ENCODE measurements at places on chromosomes 6 and 20.
A peak's percentile ranks its signal among the peaks of the same experiment; 100 is the strongest.

DNA sequence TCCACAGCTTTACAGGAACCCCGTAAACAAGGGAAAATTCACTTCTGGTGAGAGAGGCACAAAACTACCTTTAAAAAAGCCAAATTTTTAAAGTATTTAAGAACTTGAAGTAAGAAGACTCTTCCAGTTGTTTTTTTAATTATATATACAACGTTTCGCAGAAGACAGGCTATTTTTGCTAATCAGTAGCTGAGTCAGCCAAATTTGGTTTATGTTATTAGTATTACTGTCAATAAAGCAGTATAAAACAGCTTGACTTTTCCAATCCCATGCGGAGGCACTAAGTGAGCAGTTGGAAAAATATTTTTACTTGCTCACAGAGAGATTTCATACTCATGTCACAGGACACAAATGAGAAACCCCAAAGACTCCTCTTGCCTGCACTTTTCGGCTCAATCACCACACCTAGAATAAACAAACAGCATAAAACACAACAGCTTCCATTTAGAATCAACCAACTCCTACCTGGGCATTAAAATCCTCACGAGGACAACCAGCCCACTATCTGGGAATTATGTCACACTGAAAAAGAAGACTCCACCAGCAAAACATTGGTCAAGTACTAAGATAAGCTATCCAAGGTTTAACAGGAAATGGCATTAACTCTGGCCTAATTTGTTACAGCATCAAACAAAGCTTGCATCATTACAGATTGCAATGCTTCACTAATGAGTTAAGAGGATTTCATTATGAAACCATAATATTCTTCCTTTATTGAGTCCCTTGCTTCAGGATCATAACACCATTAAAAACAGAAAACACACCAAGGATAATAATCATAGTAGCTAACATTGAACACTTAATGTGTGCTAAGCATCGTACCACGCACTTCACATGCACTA is 26.3 kb downstream of the ELOVL5 start:
- DNase-seq = no peak

GRCh38 chr6:33117811-33118277 is 42.1 kb downstream of the HLA-DPB1 start:
- no peak for DNase-seq

DNA sequence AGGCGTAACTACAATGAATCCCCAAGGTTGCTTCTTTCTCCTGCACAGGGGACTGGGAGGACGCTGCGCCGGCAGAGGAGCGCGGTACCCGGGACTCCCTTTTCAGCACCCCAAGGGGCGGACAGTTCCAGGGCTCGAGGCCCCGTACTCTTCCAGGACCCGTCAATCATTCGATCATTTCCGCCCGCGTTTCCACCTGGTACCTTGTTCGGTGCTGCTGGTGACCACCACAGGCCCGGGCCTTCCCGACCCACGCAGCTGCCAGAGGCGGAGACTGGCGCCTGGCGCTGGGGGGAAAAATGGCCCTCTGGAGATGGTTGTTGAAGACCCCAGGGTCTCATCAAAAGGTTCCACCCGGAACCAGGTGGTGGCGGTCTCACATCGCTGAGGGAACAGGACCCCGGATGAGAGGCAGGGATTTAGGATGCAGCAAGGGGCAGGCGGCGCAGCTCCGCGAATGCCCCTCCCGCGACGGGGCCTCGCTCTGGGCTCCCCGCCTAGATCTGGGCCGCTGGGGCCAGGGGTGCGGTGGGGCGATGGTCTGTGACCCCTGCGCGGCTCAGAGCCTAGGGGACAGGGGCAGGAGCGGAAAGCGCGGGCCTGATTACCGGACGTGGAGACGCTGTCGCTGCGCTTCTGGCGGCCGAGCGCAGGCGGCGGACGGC is 744 bp downstream of the VSX1 start:
- DNase-seq = no peak

DNA sequence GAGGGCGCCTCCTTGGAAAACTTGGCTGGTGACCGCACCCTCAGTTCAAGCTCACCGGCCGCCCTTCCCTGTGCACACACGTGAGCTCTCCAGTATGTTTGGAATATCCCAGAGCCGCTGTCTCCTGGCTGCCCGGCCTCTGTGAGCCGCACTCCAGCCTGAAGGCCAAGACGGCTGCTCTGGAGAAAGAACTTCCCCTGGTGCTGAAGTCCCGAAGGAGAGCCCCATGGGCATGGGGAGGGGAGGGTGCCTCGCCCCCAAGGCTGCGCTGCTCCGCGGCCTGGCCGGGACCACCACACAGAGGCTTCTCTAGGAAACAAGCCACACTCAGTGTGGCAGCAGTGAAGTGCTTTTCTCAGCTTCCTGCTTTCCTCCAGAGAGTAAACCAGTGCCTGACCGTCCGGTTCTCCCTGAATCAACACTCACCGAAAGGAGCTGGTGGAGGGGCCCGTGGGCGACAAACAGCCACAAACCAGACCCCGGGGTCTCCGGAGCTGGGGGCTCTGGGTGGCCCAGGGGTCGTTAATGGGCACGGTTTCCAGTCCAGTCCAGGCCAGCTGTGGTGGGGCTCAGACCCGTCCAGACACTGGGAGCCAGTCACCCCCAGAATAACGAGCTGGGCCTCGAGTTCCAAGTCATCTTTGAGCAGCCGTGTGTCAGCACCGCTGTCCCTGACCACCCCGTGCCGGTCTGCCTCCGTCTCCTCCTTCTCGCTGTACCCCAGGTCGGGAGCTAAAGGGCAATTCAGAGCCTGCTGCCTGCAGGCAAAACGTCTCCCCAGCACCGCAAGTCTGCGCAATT is 87.4 kb upstream of the BHLHE23 start:
- no peak for DNase-seq

DNA sequence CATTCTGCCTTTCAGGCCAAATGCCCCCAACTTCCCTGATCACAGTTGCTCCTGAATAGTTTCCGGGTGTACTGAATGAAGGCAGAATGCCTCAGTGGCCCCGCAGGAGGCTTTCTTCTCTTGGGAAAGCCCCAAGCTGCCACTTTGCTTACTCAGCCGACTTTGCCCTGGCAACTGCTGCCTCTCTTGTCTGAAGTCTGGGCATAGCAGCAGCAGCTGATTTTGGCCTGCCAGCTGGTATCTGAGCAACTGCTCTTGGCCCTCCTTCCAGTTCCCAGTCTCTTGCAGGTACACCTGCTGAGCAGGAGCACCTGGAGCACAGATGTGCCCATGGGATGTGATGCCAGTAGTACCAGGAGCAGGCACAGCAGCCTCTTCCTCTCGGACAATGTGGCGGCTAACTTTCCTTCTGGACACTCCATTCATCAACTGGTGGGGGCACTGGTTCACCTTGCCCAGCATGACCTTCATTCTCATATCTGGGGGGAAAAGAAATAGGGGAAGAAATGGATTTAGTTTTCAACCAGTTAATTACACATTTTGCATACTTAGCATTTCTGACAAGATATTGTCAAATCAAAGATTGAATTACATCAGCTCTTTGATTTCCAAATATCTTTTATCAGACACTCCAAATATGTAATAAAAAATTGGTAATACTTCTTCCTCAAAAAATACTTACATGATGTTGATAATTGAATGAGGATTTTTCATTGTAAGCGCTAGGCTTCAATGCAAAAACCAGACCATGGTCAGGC is 468.2 kb downstream of the PKHD1 start:
- no peak for DNase-seq

GRCh38 chr20:62554898-62555641 is 79.3 kb upstream of the GATA5 start:
- DNase-seq = no peak

GRCh38 chr6:14092838-14093789 is 24.5 kb upstream of the CD83 start:
- DNase-seq = no peak

DNA sequence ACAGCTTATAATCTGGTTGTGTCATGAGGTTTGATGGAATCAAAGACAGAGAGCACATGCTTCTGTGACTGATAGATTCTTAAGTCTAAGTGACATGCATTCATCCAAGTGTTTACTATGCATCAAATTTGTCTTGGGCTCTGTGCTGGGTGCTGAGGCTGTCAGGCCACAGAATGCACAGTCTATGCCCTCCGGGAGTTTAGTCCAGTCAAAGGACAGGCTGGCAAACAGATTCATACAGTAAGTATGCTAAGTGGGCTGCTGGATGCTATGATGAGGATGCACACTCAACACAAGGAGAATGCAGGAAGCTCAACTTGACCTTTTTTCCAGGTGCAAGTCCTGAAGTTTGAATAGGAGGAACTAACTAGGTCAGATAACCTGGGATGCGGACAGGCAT is 146.7 kb downstream of the UST start:
- DNase-seq = no peak

GRCh38 chr6:127243501-127243900 is 23.2 kb upstream of the RNF146 start:
- no peak for DNase-seq

DNA sequence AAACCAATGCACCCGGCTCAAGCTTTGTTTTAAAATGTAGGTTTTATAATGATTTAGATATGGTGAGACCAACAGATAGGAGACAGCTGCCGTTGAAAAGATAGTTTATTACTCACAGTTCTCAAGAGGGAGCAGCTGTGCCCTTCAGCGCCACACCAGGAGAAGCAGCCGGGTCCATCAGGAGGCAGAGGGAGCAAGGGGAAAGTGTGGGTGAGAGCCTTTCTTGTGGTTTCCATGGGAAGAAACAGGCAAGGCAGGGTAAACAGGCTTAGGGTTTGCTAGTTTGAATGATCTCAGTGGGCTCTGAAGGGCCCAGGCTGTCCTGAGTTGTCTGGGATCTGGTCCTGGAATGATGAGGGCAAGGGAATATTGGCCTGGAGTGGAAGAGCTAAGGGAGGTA is 117.7 kb upstream of the PLCB4 start:
- DNase-seq = no peak

DNA sequence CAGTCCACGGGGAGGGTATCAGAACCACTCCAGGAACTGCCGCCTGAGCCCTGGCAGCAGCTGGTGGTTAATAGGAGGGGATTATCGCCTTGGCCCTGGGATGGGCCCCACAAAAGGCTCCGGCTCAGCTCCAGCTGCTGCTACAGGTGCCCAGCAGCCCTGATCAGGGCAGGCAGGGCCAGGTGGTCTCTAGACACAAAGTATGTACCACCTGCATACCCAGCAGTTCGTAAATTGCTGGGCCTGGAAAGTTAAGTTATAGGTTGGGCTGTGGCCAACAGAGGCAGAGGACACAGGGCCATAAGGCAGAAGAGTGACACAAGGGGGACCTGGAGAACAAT is 35.1 kb downstream of the RRBP1 start:
- no peak for DNase-seq

- DNase-seq = no peak
Measured at GRCh38 chr6:158251565-158251964, 60.7 kb upstream of the TULP4 start.

DNA sequence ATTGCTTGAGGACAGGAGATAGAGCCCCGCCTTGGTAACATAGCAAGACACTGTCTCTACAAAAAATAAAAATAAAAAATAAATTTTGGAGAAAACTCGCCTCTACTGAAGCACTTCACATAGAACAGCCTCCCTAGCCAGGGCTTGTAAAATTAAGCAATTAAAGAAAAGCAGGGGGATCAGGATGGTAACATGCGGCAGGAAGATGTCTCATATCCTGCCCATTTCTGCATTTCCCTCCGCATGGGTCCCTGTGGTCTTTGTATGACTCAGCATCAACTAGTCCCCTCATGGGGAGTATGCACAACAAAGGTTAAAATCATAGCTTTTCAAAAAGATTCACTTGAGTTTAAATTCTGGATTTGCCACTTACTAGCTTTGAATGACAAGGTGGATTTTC is 379.0 kb downstream of the EPHA7 start:
- DNase-seq = no peak

- DNase-seq = no peak
Measured at GRCh38 chr20:44068316-44069201, 118.4 kb downstream of the JPH2 start.

DNA sequence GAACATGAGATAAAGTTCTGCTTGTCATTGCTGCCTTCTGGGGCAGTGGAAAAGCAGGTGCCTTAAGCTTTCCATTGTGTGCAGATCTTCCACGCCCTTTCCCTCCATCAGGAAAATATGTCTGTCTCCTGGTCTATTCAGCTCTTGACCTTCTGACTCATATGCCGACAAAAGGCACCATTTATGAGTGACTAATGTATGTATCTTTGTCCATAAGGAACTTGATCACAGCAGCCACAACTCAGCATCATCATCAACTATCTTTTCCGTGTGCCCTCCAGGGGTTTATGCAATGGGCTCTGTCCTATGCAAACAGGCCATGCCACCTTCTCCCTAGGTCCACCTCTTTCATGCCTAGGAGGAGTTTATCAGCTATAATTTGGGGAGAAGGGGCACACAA is 102.7 kb upstream of the QKI start:
- no peak for DNase-seq

- DNase-seq = no peak
Measured at GRCh38 chr6:18245079-18245478, 19.3 kb downstream of the DEK start.

GRCh38 chr6:11160199-11160598 is 48.7 kb upstream of the ERVFRD-1 start:
- DNase-seq = no peak

DNA sequence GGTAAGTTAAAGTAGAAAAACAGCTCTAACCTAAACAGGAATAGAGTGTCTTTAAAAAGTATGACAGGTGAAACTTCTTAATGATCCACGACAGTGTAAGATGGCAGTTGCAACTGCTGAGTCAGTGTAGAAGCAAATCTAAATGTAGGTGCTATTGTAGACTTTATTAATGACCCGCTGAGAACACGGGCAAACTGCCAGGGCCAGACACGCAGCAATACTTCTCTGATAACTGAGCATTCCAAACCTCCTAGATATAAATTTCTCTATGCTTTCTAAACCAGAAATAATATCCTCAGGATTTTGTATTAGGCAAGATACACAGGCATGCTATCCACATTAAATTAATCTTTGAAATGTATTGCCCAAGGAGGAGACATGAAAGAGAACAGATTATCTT is 1076.4 kb downstream of the HACE1 start:
- no peak for DNase-seq

DNA sequence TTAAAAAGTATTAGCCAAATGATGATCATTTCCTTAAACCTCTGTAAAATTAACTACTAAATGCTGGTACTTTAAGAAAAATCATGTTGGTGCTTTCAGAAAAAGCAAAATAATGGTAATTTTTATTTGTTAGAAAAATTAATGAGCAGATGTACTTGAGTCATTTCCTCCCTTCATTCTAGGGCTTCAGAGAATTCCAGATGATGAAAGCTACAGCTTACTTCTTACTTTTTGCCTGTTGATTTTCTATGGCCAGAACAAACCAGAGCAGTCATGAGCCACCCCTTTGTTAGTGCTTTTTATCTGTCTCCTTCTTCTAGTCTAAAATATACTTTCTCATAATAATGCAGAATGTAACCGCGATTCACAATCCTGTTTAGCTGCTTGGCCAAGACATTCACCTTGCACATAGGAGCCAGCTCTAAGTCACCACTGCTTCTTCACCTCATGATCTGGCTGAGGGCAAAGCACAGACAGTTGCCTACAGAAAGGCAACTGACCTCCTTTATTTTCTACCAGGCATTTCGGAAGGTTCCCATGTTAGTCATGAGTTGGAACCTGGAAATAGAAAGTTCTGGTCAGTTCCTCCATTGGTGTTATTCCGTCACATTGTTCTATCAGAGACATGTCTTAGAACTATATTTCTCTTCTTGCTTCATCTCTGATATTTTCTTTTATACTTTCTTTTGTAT is 43.5 kb upstream of the TINAG start:
- DNase-seq = no peak

GRCh38 chr20:16043931-16044330 is 529.3 kb downstream of the KIF16B start:
- no peak for DNase-seq

GRCh38 chr20:49323622-49324238 is 45.9 kb upstream of the ZNFX1 start:
- peak; percentile 71 for DNase-seq
